ENCODE measurements at places on chromosomes 12 and 14. TPM values are rescaled to one million over a fixed set of nuclear protein-coding genes. Genes with fewer than 3 reads are reported as not detected.

DNA sequence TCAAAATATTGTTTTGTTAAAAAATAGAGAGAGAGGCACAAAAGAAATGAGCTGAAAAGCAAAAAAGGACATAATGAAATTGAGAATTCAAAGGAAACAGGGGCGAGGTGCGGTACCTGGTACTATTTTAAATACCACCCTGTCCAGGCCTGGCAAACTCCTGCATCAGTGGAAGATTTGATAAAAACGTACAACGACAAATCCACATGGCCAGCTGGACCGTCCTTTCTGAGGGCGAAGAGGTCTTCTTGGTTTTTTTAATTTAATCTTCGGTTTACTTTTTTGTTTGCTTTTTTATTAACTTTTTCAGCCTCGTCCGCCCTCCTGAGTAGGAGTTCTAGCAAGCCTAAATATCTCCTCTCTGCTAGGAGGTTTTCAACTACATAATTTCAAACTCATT is 11.9 kb downstream of the BCL11B start:
- no peaks in the 10 kb centered on the region for H3K36me3 ChIP-seq
- no peaks in the 10 kb centered on the region for H3K4me1 ChIP-seq
- no peak for DNase-seq
- H3K27me3 ChIP-seq = peaks cover 51% of the 10 kb centered on the region
- no peak overlapping the region for H3K27ac ChIP-seq

DNA sequence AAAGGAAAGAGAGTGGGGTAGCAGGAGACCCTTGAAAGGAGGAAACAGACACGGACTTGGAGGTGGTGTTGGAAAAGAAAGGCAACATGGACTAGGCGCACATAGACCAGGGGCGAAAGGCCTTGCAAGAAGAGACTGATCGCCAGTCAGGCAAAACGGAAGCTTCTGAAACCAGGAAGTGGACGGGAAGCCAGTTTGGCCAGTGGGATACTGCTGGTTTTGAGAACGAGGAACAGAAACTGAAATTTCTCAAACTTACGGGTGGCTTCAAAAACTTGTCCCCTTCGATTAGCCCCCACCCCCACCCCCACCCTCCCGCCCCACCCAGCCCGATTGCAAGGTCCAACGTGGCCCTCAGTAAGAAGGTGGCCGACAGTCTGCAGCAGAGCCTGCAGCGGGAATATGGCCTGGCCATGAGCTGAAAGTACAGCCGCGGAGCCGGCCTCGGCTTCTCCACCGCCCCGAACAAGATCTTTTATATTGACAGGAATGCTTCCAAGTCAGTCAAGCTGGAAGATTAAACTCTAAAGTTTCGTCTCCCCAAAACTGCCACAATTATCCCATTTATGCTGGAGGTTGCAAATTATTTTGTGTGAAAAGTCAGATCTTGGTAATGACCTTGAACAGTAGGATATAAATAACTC is 364.7 kb downstream of the BCAT1 start:
- H3K4me1 ChIP-seq = no peaks in the 10 kb centered on the region
- no peak overlapping the region for H3K4me3 ChIP-seq
- H3K36me3 ChIP-seq = no peaks in the 10 kb centered on the region

- H3K4me1 ChIP-seq = peaks cover 56% of the 10 kb centered on the region
- no peak overlapping the region for H3K27ac ChIP-seq
- H3K4me3 ChIP-seq = no peak overlapping the region
- H3K27me3 ChIP-seq = no peaks in the 10 kb centered on the region
These were observed 16.0 kb downstream of the OLR1 start for GRCh38 chr12:10155966-10156365.

- H3K4me1 ChIP-seq = peaks cover 73% of the 10 kb centered on the region
- no peaks in the 10 kb centered on the region for H3K27me3 ChIP-seq
- peak overlapping the region; percentile 73 for H3K27ac ChIP-seq
- DNase-seq = peak; percentile 91
- H3K4me3 ChIP-seq = peak overlapping the region; percentile 63
These were observed 61.0 kb downstream of the SRGAP1 start for GRCh38 chr12:63905544-63905943.

- H3K27ac ChIP-seq = peak overlapping the region; percentile 78
- peaks cover 4% of the 10 kb centered on the region for H3K27me3 ChIP-seq
These were observed 21.9 kb downstream of the YBX3 start for GRCh38 chr12:10701131-10701681.

GUCY2C gene
- total RNA-seq = not detected

KITLG gene
- total RNA-seq = 80.6 TPM

RNASE3 gene
- not detected for total RNA-seq

KANSL2 gene
- total RNA-seq = 28.8 TPM

Data from HFFc6 (cell line).